GM12878 (cell line): ENCODE measurements at places on chromosomes 3 and 15.

DNA sequence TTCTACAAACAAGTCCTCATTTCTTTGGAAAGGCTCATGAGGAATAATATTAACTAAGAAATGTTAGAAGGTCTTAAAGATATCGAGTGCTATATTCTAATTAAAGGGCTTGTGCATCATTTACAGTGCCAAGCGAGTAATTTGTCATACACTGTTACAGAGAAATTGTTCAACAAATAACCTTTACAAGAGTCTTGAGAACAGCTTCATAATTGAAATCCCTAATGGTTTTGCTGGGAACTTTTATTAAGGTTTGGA, 209.5 kb downstream of the MECOM start:
- DNase-seq = no peak

DNA sequence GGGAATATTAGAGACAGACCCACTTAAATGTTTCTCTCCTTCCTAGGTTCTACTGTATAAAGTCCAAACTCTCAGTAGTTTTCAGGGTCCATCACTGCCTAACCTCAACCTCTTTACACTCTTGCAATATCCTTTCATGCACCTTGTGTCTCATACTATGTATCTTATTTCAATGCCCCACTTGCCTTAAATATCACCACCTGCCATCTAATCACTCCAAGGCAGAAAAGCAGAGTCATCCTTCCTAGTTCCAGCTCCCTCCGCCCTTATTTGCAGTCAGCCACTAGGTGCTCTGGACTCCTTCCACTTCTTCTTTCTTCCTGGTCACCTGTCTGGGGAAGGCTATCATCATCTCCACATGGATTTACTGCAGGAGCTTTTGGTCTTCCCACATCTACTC, 322.0 kb downstream of the MFSD1 start:
- DNase-seq = no peak

DNA sequence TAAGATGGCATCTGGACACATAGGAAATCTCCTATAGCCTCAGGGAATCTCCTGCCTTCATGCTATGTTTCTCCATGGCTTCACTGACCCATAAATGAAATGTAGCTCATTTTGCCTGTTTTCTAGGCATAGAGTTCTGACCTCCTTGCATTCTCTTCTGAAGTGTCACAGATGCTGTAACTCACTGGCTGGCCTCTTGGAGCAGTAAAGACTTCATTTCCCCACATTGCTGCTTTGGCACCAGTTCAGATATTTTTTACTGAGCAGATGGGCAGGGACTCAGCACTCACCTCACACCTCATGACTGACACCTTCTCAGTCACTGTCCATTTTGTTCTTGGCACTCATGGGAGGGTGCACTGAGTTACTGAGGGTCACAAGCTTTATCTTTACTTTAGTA, 286.7 kb upstream of the TGFBR2 start:
- DNase-seq = no peak

- peak; percentile 72 for DNase-seq
These were observed 228.9 kb downstream of the CD47 start for GRCh38 chr3:107861904-107862303.

DNA sequence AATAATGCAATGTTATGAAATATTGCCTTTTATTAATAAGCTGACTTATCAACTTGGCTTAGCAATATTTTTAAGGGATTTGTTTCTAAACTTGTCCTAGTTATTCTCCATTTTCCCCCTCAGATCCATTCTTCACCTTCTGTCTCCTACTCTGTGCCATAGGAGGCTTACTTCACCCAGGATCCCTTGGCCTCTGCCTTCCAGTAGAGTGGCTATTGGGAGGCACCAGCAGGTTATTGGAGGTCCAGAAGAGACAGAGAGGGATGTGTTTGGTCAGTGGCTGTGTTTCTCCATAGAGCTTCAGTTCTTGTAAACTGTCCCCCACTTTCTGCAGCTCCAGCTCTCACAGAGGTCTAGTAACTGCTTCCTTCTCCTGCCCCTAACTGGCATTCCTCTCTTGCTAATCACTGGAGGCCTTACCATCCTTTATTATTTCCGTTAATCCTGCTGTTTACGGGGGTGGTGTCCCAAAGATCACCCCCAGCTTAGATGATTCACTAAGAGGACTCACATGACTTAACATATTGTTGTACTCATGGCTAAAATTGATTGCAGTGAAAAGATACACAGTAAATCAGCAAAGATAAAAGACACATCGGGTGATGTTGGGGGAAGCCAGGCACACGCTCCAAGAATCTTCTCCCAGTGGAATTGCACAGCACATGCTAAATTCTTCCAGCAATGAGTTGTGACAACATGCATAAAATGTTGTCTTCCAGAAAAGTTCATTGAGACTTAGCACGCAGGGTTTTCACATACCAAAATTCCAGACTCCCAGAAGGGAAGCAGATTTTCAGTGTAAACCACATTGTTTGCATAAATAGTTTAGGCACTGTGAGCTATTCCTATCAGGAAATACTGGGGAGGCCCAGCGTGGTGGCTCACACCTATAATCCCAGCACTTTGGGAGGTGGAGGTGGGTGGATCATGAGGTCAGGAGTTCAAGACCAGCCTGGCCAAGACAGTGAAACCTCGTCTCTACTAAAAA, 67.5 kb downstream of the RPL22L1 start:
- no peak for DNase-seq

GRCh38 chr3:192372616-192373015, 354.7 kb downstream of the FGF12 start:
- DNase-seq = no peak

GRCh38 chr3:101303089-101303731, 17.2 kb downstream of the IMPG2 start:
- DNase-seq = no peak

GRCh38 chr3:28252001-28252431, 10.6 kb downstream of the CMC1 start:
- no peak for DNase-seq

GRCh38 chr3:11596387-11596786, 47.3 kb downstream of the VGLL4 start:
- DNase-seq = no peak

DNA sequence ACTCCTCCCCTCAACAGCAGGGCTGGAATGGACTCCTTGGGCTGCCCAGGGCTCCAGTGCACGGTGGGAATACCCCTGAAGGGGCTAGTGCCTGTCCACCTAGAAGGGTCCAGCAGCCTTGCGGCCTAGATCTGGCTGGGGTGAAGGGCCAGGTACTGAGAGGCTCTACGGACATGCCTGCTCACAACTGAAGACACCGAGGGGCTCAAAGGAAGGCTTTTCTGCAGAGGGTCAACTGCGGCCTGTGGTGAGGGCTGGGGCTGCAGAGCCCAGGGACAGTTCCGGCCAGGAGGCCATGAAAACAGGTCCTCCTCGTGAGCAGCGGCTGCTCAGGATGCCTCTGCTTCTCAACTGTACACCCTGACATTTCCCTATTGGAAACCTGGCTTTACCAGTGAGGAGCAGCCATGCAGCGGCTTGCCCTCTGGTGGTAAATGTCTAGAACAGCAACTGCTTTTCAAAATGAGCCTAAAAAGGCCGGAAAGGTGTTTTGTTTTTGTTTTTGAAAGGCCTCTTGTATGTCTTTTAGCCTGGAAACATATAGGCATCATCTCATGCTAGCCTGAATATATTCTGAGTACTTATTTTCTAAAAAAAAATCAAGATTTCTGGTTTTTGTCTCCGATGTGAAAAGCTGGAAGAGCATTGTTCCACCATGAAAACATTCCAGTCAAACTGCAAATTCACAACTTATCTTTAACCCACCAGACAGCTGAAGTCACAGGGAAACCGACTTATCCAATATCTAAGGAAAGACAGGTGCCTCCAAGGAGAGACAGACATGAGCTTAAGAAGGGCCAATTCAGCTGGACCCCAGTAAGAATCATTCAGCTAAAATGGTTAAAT, 163.4 kb downstream of the KLF13 start:
- DNase-seq = no peak
